NCI-H2029 (cell line): ENCODE measurements at places on chromosomes 13 and 19.

DNA sequence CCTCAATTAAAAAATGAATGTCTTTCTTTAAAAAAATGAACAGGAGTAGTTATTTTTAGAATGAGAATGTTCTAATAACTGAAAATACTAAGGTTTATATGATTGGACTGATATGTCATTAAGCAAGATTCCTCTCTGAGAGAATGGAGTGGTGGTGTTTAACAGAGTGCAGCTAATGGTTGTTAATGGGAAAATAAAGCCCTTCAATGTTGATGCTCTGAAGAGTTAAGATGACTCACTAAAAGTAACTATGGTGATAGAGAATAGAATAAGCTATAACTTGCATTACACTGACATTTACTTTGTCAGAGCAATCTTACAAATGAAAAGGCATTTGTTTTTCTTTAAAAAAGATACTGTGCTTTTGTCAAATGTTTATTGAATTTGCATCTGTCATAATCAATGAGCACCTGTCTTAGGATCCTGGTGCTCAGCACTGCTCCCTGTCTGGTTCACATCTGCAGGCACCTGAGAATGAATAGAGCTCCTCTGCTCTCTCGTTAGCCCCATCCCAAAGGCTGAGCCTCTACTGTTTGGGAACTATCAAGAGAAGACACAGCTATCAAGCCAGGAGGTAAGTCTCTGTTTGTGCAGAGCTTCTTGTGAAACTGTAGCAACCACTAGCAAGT lies 15.1 kb downstream of the PABPC3 start:
- DNase-seq = no peak

GRCh38 chr19:2636897-2637683 lies 65.4 kb downstream of the GNG7 start:
- DNase-seq = no peak

GRCh38 chr19:38842439-38843174 lies 7.2 kb downstream of the HNRNPL start:
- no peak for DNase-seq

DNA sequence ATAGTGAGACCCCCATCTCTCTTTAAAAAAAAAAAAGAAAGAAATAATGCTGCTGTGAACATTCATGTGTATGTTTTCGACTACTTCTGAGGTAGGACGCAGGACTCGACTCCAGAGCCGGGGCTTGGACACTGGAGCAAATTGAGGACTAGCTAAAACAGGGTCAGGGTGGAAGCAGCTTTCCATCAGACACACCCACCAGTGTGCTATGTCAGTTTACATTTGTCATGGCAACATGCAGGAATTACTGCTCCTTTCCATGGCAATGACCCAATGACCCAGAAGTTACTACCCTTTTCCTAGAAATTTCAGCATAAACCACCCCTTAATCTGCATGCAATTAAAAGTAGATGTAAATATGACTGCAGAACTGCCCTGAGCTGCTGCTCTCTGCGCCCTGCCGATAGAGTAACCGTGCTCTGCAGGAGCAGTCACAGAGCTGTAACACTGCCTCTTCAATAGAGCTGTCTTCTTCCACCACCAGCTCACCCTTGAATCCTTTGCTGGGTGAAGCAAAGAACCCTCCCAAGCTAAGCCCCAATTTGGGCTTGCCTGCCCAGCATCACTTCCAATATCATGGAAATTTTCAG lies 61.6 kb upstream of the ZNF599 start:
- DNase-seq = no peak

- DNase-seq = no peak
Measured at GRCh38 chr13:43489233-43489632, 297.5 kb downstream of the ENOX1 start.

GRCh38 chr19:858868-859843 lies at the start of gene CFD:
Gene CFD, plus strand, starts transcription at chr19:859664. Its CDS starts 26 bp downstream, at chr19:859690.
- no peak for DNase-seq

DNA sequence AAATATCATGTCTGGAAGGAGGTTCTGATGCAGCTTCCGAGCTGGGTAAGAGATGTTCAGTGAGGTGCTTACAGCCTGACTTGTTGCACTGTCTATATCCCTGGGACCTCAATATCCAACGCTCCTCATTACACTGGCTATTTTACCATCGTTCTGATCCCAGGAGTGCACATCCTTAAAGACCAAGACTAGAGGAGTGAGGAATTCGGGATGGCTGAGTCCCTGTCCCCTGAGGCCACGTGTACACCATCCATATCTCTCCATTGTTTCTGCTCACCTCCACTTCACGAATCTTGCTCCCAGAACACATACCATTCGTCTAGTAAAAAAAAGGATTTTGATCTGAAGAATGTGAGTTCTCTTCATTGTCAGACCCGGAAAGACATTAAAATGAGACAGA lies at the start of gene OR7G2:
TSS of gene OR7G2 (minus strand) at position 101 of the 400 bp plus-strand sequence. CDS start 4,232 bp downstream, outside the sequence.
- no peak for DNase-seq

GRCh38 chr19:472005-472858 lies 11.4 kb upstream of the SHC2 start:
- DNase-seq = no peak

DNA sequence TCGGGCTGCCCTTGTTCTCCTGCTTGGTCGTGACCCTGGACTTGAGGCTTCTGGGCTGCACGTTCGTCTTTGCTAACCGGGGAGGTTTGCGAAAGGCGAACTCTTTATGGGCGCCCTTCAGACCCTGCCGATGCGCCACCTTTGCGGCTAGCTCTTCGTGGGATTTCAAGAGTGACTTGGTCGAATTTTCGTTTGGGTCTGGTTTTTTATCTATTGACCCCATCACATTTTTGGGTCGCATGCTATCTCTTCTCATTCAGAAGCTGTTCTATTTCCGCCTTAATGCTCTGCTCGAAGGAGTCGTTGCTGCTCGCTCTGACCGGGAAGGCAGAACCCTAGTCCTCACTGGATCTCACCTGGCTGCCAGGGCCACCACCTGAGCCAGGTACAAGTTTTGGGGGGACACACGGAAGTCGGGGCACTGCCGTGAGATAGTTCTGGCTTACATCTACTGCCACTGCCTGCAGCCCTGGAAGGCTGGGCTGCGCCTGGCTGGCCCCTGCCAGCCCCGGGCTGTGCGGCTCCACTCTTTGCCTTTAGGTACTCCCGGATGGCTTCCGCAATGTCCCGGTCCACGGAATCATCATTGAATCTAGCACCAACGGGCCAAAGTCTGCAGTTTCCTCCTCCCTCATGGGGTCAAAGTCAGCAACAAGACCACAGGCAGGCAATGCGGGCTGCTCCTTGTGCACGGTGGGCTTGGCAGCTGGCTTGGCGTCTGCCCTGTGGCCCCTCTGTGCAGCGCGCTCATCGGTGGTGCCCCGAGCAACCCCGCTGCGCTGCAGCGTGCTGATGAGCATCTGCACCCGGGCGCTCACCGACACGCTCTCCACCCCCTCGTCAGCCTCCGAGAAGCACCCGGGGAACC lies 16.2 kb downstream of the RB1 start:
- DNase-seq = no peak

GRCh38 chr13:97528518-97528917 lies 94.5 kb downstream of the RAP2A start:
- no peak for DNase-seq

DNA sequence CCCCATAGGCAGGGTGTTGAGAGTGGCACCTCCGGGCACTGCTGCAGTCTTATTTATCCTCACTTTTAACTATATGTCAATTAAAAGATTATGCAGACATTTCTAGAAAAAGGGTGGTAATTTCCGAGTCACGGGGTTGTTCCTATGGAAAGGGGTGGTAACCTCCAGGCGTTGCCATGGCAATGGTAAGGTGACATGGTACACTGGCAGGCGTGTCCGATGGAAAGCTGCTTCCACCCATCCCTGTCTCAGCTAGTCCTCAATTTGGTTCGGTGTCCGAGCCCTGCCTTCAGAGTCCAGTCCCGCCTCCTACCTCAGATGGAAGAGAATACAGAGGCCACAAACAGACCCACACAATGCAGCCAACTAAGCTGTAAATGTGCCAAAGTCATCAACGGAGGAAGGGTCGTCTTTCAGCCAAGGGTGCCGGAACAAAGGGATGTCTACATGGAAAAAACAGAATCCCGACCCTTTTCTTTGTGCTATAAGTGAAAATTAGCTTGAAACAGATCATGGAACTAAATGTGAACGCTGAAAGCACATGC lies 72.6 kb upstream of the C13orf46 start:
- peak; percentile 53 for DNase-seq

- DNase-seq = no peak
Measured at GRCh38 chr19:2503521-2504109, 27.7 kb downstream of the GADD45B start.

DNA sequence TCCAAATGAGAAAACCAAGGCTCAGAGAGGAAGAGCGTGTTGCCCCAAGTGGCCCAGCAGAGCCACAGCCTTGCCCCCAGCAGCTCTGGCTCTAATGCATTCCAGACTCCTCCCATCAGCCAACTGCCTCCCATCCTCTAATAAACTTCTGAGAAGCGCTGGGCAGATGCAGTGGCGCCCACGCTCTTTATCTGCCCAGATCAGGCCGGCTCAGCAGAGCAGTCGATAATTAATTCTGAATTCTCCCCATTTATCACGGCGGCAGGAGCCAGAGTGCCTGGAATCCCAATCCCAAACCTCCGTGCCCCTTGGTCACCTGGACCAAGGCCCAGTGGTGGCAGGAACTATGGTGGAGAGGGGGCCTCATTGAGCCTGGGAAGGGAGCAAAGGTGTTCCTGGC lies 13.9 kb downstream of the TINCR start:
- DNase-seq = no peak
